ENCODE measurements at places on chromosomes 5 and 9.

DNA sequence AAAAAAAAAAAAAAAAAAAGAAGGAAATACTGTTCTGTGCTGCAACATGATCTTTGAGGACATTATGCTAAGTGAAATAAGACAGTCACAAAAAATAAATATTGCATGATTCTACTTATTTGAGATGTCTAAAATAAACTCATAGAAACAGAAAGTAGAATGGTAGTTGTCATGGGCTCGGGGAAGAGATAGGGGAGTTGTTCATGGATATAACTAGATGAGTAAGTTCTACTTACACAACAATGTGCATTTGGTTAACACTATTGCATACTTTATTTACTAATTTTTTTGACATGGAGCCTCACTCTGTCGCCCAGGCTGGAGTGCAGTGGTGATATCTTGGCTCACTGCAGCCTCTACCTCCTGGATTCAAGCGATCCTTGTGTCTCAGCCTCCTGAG, 15.2 kb downstream of the MAML1 start:
- DNase-seq, result no peak

GRCh38 chr5:149271716-149272563, at the start of gene AFAP1L1:
TSS of gene AFAP1L1 (plus strand) at chr5:149271859. CDS start at chr5:149271969, 110 bp downstream.
- DNase-seq, result no peak

GRCh38 chr9:134772331-134772730, 108.3 kb upstream of the FCN2 start:
- no peak for DNase-seq

DNA sequence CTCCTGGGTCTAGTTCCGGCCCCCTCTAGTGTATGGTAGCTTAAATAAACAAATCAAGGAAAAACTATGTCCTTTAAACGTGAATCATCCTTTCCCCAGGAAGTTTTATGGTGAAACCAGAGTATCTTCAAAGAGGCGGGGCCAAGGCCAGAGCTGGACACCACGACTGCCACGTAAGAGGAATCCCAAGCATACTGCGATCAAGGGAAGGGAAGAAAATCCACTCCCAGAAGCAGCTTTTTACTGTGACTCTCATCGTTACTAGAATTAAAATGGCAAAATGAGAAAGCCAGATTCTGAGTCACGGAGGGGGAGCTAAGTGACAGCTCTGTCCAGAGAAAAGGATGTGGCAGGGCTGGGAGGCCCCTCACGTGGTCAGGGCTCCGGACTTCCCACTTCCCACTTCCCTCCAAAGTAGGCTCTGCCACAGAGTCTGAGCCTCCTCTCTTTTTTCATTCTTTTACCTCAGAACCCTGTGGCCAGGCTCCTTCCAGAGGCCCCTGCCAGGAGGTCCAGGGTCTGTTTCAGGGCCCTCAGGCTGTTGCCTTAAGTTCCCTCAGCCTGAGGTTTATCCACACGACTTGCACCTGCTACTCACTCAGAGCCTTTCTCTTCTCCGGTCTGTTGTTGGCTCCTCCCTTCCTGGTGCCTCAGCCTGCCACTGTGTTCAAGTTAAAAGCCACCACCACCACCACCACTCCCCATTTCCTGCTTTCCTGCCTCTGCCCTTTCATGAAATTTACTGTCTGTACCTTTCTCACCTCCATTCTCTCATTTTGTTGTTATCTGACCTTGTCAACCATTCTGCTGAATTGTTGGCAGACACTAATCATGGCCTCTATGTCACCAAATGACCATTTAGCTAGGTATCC, 1.4 kb upstream of the GLRX start:
- DNase-seq, result peak; percentile 74

DNA sequence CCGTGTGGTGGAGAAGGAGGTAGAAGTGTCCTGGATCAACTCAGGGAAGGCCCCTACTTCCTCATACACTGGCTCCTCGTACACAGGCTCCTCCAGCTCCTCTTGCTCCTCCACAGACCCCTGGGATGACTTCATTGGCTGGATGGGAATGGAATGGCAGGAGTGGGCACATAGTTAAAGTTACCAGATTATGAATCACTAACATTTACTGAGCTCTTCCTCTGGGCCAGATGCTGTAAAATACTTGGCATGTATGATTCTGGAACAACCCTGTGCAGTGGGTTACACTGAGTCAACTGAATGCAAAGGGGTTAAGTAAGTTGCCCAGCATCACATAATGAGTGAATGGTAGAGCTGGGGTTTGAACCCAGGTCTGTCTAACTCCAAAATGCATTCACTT, 3.1 kb upstream of the FCHSD1 start:
- DNase-seq, result no peak

DNA sequence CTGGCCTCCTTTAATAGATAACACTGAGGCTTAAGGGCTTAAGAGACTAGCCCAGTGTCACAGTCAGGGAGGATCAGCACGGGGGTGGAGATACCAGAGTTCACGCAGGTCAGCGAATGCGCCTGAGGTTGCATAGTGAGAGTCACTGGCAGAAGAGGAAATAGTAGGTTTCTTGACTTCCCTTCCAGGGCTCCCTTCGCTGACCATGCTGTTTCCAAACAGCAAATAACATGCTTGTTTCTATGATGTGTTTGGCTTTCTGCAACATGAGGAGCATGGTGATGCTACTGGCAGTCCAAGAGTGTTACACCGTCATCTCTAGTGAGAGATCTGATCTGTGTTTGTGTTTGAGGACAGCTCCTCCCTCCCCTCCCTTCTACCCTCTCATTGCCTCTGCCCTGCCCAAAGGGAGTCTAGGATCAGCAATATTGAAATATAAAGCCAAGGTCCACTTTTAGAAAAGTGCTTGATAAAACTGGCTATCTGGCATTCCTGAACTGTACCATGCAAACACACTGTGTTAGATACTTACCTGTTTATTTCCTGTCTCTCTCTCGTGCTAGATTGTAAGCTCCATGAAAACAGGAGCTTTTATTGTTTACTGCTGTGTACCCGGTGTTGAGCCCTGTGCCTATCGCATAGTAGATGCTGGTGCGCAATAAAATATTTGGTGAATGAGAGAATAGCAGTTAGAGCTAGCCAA, 12.3 kb downstream of the TLE4 start:
- DNase-seq, result peak; percentile 28

DNA sequence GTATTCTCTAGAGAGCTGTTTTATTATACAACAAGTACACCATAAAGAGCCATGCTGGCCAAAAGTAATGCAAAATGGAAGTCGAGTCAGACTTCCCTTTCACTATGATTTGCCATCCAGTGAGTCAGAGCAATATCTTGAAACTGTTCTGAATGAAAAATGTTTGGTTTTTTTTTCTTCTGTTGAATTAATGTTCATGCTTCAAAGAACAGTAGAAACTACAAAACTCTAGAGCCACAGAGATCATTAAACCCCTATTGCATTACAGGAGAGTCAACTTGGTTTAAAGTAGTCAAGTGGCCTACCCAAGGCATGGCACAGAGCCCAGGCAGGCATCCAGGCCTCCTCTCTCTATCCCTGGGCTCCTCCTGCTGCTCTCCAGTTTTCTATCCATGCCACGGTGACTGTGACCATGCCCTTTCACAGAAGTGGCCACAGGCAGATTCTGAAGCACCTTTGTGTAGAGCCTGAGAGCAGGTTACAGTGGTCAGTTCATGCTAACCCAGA, 358.9 kb downstream of the DEPDC1B start:
- DNase-seq, result no peak

DNA sequence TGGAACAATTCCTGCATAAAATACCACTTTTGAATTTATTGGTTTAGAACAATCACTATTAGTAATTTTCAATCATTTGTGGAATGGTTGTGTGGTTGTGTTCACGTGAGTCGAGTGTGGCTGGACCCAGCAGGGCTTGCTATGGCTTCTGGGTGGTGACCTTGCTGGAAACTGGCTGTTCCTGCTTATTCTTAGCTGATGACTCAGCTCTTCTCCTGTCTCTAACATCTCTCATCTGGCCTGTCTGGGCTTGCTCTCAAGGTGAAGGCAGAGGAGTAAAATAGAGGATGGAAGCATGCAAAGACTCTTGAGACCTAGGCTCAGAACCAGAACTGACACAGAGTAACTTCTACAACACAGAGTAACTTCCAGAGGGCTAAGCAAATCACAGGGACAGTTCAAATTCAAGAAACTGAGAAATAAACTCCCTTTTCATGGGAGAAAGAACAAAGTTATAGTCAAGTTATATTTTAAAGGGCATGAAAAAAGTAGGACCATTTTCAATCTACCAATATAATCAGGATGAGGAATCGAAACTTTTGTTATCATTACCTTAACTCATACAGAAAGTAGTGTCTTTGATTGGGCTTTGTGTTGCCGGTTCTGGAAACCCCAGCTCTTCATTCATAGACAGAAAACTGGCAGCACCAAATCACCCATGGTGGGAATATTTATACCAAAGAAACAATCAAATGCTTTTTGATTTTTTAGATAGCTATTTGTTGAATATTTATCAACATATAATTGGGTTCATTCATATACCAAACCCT, 665.1 kb downstream of the CDH18 start:
- DNase-seq, result no peak

- DNase-seq, result no peak
Observed at GRCh38 chr9:86649913-86650312, 295.7 kb upstream of the TUT7 start.

GRCh38 chr9:98885575-98886295, 58.0 kb upstream of the COL15A1 start:
- DNase-seq, result no peak

- DNase-seq, result no peak
Observed at GRCh38 chr5:63573380-63573779, 388.9 kb downstream of the HTR1A start.

DNA sequence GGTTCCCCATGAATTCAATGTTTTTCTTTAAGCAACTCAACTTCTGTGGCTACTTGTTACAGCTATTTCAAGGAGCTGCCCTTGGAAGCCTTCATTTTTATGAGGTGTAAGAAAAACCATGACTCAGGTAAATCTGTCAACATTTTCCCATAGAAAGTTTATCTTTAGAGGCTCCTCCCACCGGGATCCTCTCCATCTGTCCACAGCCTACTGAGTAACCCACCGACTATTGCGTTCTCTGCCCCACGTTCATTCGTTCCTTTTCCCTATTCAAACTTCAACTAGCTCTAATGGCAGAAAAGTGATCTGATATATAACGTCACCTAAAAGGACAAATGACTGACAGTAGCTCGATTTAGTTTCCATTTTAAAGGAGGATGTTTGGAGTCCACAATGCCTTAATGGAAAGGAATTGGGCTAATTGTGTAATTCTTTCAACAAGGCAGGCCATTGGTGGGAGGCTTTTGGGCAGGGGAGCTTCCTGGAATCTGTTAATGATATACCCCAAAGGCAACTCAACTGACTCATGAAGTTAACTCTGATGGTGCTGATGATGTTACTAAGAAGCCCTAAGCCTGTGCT, 29.3 kb upstream of the NR3C1 start:
- DNase-seq, result no peak

GRCh38 chr9:133506653-133507038, 18.1 kb downstream of the MYMK start:
- no peak for DNase-seq

DNA sequence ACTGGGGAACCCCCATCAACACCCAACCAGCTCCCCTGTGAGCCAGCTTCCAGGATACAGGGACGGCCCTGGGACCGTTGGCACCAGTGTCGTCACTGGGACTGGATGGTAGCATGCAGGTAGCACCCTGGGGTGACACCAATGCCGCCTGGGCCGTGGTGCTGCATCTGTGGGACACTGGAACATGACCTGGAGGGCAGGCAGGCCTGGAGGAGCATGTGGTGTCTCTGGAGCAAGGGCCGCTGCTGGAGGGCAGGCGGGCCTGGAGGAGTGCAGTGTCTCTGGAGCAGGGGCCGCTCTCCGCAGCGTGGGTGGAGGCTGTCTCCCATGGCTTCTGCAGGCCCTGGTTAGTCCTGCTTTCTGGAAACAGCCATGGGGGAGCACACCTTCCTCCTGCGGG, 13.1 kb downstream of the LPCAT1 start:
- DNase-seq, result no peak

- DNase-seq, result no peak
Observed at GRCh38 chr9:7139886-7140285, 382.1 kb downstream of the KDM4C start.

DNA sequence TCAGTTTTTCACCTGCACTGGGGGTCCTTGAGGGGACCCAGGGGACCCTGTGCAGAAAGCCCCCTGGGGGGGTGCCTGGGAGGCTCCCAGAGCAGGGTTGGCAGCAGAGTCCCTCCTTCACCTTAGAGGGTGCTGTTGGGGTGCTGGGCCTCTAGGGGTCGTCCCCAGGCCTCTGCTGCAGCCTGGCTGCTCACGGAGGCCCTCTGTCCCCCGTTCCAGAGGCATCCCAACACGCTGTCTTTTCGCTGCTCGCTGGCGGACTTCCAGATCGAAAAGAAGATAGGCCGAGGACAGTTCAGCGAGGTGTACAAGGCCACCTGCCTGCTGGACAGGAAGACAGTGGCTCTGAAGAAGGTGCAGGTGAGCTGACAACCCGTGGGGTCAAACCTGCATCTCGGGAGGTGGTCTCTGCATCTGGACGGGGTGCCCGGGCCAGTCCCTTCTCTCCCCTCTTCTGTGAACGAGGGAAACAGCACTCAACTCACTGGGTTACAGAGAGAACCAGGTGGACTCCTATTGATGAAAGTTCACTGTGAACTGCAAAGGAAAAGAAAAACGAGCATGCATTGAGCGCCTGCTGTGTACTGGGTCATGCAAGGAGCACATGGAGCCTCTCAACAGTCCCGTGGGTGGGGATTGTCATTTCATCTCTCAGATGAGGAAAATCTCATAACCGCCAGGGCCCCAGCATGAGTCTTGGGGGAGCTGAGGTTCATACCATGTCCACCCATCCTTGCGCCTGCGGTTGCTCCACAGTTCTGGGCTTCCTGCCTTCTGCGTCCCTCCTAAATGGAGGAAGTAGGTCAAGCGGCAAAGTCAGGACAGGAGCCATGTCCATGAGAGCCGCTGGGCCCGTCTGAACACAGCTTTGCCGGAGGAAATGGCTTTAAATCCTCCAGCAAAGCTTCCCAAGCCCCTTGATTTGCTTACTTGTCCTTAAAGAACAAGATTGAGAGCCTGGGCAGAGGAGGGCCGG, 54.8 kb downstream of the NEK6 start:
- no peak for DNase-seq

GRCh38 chr5:160744268-160745101, 107.5 kb downstream of the ATP10B start:
- DNase-seq, result no peak

DNA sequence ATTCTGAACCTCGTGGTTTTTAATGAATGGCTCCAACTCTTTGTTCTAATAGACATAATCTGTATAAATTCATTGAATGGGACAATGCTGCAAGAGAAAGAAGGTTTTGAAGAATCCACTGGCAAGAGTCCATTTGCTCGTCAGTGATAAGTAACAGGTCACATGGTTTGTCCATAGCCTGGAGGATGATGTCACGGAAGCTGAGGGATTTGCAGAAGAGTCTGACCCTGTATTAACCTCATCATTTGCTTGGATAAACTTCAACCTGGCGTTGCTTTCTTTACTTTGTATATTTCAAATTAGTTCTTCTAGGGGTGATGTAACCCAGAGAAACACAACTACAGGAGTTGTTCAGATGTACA, 197.4 kb downstream of the GAS1 start:
- no peak for DNase-seq
